ENCODE measurements at places on chromosomes 2 and 18.

- DNase-seq = no peak
Measured at GRCh38 chr2:134144081-134144596, 109.7 kb upstream of the MGAT5 start.

DNA sequence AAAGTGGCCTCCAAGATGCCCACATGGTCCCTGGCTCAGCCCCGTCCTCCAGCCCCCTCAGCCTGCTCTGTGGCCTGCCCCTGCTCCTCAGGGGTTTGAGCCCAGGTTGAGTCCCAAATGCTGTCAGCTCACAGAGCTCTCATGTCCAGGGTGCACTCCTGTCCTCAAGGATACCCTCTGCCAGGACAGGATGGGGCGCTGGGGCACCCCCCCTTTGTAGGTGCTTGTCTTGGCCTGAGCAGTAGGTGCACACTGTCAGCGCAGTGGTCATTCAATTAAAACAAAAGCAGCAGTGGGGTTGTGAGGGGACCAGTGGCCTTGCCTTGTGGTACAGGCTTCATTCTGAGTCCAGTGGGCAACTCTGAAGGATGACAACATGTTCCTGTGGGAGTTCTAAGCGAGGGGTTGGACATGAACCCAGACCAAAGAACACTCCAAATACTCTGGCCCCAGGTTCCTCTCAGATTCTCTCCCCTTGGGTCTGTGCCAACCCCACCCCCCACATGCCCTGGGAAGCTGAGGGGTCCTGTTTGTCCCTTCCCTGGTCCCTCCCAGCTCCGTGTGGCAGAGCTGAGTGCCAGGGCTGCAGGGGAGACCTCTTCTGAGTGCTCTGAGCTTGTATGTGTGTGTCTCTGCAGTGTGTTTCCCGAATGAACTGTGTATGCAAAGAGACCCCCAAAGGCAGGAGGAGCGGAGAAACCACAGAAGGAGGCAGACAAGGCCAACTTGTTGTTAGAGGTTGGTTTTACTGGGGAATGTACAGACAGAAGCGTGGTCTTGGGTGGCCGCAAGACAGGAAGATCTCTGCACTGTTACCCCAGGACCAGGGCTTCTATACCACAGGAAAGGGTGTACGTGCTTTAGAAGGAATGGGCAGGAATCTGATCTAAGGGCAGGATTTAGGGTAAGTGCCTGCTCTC is 155.6 kb upstream of the HS6ST1 start:
- DNase-seq = no peak

GRCh38 chr2:217746808-217747207 is 256.0 kb downstream of the TNS1 start:
- DNase-seq = no peak

DNA sequence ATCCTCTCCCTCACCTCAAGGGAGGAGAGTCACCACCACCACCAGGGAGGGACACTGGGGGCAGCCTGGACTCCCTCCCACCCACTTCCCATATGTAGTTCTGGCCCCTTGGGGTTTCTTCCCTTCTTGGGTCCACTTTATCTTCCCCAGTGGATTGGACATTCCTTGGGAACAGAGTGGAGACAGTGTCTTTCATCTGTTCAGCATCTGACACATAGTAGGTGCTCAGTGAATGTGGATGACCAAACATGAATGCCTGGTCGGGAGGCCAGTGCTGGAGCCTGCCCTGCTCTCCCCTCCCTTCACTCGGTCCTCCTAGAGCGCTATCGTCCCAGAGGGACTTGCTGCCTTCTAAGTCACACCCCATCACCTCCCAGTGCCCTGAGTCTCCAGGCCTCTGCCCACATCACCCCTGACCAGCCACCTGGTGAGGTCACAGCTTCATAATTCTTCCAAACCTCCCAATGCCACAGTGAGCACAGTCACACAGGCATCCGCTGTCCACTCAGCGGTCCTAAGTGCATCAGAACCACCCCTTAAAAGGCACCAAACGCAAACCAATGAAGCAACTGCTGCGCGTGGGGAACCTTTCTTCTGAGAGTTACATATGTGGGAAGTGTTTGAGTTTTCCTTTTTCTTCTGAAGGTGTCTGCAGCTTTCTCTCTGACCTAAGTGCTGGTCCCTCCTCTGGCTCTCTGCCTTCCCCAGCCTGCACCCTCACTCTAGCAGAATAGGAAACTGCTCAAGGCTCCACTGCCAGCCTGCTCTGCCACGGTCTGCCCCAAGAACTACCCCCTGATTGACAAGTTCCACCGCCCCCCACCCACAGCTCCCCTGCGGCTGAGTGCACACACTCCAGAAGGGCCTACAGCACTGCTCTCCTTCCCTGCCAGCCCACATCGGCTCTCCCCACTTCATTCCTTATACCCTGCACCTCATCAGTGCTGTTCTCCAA is 7.2 kb upstream of the SFXN5 start:
- no peak for DNase-seq

DNA sequence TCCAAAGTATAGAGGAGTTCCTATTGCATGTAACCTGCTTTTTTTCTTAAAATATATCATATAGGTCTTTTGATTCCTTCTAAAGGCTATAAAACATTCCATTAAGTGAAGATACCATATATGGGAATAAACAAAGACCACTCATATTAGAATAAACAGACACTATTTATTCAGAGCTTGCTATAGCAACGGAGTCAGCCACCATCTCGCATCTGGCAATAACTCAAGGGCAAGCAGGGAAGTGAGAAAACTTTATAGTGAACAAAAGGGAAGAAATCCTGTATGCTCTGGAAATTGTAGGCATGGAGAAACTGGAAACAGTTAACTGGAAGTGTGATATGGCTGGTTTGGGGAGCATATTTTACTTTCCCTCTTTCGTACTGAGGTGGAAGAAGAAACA is 301.9 kb downstream of the PTH2R start:
- DNase-seq = no peak

DNA sequence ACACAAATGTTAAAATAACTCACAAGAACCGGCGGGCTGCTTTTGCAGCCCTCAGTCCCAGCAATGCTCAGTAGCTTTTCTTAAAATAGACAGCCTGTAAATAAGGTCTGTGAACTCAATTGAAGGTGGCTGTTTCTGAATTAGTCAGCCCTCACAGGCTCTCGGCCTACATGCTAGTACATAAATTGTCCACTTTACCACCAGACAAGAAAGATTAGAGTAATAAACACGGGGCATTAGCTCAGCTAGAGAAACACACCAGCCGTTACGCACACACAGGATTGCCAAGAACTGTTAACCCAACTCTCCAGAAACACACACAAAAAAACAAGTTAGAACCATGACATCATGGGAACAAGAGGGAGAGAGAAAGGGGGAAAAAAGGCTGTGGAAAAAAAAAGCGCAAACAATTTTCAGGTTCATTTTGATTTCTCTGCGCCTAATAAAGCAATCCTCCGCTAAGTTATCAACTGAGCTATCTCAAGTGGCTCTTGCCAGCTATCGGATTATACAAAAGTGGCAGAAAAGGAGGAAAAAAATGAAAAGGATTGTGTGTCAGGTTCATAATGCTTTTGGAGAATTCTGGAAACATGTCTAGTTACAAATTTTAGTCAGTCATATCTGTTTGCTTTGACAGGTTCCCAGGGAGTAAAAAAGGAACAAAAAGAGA is 89.1 kb downstream of the ZEB2 start:
- DNase-seq = no peak

DNA sequence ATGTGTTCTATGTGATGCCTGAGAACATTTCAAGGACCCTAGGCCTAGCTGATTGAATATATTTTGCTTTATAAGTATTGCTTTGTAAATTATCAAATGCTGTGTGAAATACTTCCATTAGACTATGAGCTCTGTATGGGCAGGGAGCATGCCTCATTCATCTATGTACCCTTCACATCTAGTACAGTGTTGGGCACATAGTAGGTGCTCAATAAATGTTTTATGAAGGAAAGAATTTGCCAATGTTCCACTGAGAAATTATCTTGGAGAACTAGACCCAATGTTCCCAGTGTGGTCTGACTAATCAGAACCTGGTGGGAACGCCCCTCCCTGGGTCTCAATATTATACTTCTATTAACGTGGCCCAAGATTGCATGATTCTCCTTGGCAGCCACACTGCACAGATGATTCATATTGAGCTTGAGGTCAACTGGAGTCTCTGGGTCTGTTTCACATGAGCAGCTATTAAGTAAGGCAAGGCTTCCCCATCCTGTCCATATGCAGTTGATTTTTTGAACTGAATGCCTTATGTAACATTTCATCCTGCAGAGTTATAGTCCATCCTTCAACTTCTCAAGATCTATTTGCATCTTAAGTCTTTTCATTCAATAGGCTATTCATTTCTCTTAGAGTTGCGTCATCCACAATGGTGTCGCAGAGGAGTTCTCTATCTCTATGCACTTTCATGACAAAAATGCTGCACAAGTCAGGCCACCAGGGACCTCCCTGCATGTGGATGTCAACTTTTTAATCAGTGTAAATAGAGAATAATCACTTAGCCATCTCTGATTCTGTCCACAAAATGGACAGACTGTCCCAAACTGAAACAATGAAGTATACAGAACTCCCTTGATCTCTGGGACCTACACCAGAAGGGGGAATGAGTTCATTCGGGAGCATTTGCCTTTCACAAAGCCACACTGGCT is 257.6 kb downstream of the CYP26B1 start:
- no peak for DNase-seq

DNA sequence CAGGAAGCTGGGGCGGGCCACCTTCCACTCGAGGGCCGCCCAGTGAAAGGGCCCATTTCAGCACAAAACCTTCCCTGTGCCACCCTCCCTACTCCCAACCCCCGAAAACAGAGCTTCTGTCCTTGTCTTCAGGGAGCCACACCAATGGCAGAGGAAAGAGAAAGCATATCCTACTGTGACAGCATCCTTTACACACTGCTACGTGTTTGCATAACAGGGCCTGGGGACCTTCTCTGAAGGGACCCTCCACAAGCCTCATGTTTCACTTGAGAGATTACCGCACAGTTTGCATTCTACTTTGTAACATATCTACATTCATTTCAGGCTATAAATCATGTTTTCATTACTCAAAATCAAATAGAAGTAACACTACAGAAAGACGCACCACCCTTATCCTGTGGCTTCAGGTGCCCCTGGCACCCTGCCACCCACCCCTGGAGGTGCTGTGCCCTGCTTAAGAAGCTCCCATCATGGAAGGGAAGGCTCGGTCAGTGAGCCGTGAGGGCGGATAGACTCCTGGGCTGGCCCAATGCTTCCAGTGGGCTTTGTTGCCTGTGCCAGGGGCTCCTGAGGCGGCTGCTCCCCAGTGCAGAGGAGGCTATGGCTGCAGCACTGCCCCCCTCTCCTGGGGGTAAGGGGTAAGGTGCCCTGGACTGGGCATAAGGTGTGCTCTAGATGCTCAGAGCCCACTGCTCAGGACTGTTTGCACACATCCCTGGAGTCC is 52.0 kb downstream of the EIPR1 start:
- DNase-seq = no peak

DNA sequence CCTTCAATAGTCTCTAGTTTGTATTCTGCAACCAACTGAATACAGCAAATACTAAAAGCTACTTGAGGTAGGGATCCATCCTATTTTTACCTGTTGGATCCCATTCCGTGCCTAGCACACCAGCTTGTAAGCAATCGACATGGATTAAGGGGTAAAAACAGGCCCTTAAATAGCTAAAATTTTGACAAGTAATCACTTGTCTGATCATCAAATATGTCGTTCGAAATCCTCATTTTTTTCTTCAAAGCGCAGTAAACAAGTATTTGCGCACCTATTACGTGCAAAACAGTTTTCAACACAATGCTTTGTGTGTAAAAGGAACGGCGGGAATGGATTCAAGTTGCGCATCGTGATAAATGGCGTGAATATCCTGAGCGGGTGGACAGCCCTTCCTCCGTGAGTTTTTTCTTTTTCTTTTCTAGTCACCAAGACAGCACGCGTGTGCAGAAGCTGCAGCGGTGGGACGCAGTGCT is 1.4 kb upstream of the ACVR2A start:
- DNase-seq = no peak

DNA sequence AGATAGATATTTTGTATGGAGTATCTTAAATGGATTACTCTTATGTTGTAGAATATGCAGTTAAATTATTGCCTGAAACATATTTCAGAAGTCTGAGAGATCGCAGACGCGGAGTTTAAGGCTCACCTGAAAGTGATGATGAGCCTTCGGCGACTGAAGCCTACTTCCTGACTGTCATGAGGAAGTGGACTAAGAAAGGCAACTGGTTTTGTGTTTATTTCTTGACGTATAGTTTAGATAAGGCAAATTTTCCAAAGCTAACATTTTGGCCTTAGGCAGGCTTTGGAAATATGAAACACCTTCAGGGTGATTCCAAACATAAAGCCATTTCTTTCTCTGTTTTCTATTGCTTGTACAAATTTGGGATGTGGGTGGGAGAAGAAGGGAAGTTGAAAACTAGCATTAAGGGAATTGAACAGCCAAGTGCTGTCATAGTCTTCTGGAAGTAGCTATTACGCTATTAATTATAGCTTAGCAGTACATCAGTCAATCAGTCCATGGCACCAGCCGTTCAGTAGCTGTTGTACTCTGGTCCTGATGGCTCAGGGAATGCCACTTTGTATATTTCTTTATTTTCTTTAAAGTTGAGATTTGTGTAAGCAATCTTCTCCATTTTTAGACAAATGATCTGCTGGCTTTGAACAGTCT is 1.5 kb downstream of the GRHL1 start:
- no peak for DNase-seq

DNA sequence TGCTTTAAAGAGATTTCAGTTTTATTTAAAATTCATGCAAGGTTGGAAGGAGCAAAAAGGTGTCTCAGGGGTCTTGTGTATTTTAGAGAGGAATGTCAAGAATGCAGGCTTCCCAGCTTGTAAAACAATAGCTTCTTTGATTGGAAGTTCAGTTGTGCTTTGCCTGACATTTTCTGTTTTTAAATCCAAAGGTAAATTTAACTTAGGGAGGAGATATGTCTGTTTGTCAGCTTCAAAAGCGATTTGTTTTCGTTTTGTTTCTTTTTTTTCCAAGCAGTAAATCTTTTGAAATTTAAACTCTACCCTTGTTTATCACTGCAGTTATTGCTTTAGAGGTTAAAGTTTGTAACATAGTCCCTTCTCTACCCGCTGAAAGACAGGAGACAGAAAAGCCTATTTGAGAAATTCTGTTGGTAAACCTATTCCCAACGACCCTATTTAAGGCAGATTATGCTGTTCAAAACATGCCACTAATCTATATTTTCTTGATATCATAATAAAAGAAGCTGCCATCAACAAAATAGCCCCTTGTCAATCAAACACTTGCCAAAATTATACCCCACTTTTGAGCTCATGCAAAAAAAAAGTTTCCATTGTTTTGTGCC is 639.6 kb downstream of the IRS1 start:
- DNase-seq = no peak

DNA sequence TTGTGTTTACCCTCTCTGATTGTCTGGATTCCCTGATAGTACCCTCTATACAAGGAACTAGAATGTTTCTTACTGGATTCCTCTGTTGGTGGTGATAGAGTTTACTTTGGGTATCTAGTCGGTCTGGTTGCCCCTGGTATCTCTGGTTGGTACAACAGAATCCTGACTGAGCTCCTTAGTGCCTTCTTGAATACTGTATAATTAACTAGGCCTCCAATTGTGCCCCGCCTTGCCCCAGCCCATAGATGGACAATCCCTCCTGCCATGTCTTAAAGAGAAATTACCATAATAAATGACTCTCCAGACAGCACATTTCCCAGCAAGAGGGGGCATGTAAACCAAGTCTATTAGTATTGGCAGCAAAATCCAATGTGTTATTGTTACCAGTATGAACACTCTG is 2.3 kb downstream of the SCN1A start:
- no peak for DNase-seq

- no peak for DNase-seq
Measured at GRCh38 chr2:85769983-85770362, 16.2 kb downstream of the ATOH8 start.

All from central memory CD8-positive, alpha-beta T cell (primary cell).